ENCODE measurements at places on chromosomes 7 and 10.

DNA sequence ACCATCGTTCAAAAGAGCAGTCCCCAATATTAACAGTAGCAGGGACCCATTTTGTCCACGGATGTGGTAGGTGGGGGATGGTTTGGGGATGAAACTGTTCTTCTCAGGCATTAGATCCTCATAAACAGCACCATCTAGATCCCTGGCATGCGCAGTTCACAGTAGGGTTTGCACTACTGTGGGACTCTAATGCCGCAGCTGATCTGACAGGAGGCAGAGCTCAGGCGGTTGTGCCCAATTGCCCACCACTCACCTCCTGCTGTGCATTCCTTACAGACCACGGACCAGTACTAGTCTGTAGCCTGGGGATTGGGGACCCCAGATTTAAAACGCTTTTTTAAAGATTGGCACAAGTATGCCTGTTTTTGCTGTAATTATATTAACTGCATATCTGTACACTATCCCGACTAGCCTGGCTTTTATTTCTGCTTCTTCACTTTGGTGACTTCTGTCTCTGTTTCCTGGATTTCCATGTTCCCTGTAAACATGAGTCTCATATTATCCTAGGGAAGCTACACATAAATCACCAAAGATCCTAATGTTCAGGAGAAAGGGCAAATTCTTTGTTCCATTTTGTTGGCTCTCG, 163.3 kb upstream of the AKR1E2 start:
- no peak for DNase-seq

- DNase-seq: peak; percentile 71
These were observed 5.2 kb downstream of the DMBT1 start for GRCh38 chr10:122565766-122566206.

- DNase-seq: no peak
These were observed 12.8 kb upstream of the CXCL12 start for GRCh38 chr10:44397476-44398225.

GRCh38 chr10:50968386-50969091, 83.1 kb upstream of the A1CF start:
- DNase-seq: no peak

DNA sequence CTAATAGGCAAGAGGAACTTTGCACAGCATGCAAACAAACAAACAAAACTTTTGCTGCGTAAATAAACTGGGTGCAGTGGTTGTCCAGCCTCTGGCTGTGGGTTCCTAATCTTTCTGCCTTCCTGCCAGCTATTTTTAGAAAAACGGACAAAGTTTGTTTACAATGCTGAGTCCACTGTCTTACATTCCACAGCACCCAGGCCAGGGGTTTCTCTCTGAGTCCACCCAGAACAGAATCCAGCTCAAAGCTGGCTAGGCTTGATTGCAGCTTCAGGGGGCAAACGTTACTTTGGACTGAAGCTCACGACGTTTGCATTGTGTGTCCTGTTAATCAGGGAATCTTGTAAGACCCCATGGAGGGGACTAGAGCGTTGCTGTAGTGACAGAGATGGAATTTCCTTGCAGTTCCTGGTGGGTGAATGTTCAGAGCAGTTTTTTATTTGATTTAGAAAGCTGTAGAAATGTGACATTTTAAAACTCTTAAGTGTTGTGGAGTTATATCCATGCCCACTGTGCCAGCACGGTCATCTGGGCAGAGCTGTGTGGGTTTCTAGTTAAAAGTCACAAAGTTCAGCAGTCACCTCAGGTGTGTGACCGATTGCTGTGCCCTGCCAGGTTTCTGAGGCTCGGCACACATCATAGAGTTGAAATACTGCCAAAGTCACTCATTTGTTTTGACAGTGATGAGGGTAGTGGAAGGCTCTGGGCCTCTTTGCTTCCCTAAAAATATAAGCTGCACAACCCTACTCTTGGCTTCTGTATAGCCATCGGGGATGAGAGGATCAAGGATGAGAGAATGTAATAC, 247.0 kb downstream of the STK31 start:
- no peak for DNase-seq

GRCh38 chr10:98644466-98644865, 197.7 kb upstream of the HPS1 start:
- no peak for DNase-seq
